Tibial nerve (tissue), 4 donors: ENCODE measurements at places on chromosomes 1 and 21.

- no peak for DNase-seq
Observed at GRCh38 chr1:25095635-25096200, 136.6 kb downstream of the SYF2 start.

DNA sequence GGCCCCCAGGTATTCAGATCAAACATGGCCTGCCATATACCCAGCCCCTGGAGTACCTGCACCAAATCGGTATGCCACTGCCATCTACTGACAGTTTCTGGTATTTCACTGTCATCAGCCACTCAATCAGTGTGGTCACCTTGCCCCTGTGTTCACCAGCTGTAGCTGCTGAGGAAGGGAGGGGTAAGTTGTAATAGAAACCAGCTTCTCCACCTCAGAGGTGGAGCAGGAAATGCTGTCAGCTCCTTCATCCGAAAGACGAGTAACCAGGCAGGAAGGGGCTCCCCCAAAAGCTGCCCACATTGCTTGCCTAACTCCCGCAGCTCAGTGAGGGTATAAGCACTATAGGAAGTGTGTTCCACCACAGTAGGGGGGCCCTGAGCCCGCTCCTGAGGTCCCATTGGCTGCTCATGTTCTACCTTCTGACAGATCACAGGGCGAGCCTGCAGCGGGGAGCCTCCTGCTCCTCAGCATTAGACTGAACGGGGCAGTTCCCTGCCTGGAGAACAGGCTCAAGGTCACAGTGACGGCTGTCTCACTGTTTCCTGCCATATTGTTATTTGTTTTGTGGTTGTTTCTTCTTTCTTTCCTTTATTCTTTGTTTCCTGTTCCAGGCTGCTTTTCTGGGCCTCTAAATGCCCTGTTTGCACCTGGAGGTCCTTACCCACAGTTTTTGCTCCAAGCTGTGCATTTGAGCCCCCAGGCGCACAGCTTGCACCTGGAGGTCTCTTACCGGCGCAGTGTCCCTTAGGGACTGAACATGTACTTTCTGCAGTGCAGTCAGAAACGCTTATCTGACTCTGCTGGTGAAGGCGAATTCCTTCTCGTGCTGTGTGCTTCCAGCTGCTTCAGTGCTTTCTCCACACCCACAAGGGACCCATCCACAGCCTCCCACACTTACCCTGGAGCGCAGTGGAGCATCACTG, 1638.3 kb downstream of the MRPL39 start:
- no peak for DNase-seq

- DNase-seq = no peak
Observed at GRCh38 chr1:239617731-239618130, 231.4 kb downstream of the CHRM3 start.

DNA sequence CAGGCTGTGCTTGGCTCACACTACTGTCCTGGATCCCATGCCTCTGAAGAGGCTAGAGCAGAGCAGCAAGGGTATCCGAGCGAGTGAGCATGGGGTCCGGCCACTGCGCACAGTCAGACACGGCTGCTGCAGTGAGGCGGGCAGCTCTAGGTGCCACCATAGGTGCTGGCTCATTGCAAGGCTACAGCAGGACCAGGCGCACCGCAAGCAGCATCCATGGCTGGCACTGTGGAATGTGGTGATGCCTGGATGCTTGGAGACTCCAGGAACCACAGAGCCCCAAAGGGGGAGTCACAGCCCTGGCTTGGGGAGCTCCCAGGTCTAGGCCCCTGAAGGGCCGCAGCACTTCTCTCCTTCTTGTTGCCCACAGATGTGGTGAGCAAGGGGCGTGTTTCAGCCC, 47.2 kb downstream of the ATP6V1G3 start:
- no peak for DNase-seq

- peak; percentile 49 for DNase-seq
Observed at GRCh38 chr1:119968068-119968492, 71.8 kb upstream of the ADAM30 start.

GRCh38 chr1:108199201-108199691, 897 bp downstream of the SLC25A24 start:
- DNase-seq = no peak

- no peak for DNase-seq
Observed at GRCh38 chr1:56495538-56495937, 83.8 kb downstream of the PLPP3 start.

GRCh38 chr1:234608911-234609690, 877 bp downstream of the IRF2BP2 start:
- no peak for DNase-seq

DNA sequence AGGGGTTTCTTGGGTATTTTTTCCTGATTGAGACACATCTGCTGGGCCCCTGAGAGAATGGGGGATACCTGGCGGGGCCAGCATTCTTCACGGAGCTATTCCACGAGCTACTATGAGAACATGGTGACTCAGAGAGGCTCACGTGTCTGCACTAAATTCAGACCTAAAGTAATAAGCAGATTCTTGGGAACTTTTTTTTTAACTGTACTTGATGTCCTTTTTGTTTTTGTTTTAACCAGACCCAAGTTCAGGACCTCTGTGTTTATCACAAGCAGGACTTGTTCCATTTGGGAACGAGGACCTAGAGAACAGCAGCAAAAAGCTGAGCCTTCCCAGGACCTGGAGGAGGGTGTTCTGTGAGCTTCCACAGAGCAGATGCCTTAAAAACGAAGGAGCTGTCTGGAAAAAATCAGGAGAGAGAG, 44.0 kb downstream of the EVA1C start:
- peak; percentile 43 for DNase-seq

GRCh38 chr1:46133181-46133658, 791 bp upstream of the PIK3R3 start:
- peak; percentile 18 for DNase-seq

DNA sequence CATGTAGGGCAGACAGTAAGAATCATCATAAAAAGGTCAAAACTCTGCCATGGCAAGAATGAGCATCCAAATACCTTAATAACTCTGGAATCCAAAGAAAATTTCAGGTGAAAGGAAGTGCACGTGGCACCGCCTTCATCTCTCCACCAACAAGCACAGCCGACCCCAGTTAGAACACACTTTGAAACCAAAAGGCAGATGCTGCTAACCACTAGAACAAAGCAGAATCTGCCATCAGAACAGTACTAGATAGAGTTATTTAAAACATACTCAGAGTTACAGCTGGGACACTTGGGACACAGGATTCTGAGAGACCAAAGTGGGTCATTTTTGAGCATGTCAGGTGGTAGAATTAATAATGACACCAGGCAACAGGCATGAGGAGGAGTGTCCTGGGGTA, 106.7 kb upstream of the SOD1 start:
- DNase-seq = no peak

- no peak for DNase-seq
Observed at GRCh38 chr1:182624577-182624976, 20.4 kb upstream of the RGS16 start.

- no peak for DNase-seq
Observed at GRCh38 chr1:224205438-224205840, 22.4 kb downstream of the DEGS1 start.

DNA sequence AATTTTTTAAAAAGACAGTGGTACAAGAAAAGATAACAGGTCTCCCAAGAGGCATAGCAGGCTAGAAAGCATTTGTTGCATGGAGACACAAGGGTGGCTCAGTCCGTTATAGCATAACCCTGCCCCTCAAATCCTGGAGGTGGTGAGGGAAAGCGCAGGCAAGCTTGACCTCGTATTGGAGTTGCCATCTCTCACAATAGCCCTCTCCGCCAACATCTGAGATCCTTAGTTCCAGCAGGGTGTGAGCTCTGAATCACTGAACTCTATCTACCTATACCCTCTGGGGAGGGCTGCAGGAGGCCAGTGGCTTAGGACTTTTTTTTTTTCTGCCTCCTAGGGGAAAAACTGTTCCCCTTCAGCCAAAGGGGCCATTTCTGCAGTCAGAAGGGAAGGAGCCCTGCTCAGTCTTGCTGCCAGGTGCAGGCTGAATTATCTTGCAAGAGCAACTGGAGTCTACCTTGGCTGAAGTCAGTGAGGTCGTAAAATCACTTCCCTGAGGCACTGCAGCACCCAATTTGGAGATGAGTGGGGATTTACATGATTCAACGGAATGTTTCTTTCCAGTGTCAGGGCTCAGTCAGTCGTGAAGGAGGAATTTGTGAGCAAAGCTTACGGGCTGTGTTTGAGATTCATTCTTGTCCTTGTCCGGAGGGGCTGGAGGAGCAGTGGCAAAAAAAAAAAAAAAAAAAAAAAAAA, 17.2 kb upstream of the C8A start:
- DNase-seq = no peak

DNA sequence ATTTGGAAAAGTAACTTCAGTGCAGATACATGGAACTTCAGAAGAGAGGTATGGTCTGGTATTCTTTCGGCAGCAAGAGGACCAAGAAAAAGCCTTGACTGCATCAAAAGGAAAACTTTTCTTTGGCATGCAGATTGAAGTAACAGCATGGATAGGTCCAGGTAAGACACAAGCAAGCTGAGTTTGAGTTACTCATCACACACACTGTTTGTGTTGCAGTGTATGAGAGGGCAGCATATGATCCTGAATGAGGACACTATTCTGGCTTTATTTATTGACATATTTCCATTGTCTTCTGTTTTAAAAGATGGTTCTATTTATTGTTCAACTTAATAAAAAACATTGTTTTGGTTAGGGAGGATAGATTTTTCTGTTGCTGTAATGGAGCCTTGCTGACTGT, 63.6 kb downstream of the SPEN start:
- DNase-seq = no peak

GRCh38 chr1:177600936-177601335, 368.9 kb downstream of the SEC16B start:
- no peak for DNase-seq

- DNase-seq = no peak
Observed at GRCh38 chr1:201311356-201312011, 28.2 kb downstream of the PKP1 start.
